ENCODE measurements at places on chromosomes 1 and 21. TPM values are rescaled to one million over a fixed set of nuclear protein-coding genes. Genes with fewer than 3 reads are reported as not detected.
A peak's percentile ranks its signal among the peaks of the same experiment; 100 is the strongest.

DNA sequence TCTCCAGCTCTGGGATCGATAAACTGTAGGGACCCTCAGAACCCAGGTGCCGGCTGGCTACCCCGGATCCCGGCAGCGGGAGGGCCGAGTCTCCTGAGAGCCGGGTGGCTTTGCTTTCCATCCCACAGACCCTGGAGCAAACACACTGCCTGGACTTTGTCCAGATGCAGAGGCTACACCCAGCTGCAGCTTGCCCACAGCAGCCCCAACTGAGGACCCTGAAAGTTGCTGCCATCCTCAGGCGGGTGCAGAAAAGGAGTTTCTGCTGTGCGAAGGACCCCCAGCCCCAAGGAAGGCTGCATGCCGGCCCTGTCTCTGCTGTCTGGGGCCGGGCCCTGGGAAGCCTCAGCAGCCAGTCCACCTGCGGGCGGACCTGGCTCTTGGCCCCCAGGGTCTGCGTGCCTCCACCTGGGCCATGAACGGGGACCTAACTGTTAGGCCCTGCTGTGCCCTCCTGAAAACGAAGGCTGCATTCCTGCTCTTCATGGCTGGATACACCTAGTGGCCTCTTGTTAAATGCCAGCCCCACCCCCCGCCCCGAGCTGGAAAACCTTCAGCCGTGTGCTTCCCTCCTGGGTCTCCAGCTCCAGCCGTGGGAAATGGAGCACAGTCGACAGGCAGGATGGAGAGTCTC lies 97.5 kb upstream of the ARHGEF16 start:
- no peaks in the 10 kb centered on the region for H3K36me3 ChIP-seq
- DNase-seq = no peak
- no peak overlapping the region for H3K27ac ChIP-seq
- H3K4me1 ChIP-seq = peaks cover 30% of the 10 kb centered on the region
- no peaks in the 10 kb centered on the region for H3K27me3 ChIP-seq

DNA sequence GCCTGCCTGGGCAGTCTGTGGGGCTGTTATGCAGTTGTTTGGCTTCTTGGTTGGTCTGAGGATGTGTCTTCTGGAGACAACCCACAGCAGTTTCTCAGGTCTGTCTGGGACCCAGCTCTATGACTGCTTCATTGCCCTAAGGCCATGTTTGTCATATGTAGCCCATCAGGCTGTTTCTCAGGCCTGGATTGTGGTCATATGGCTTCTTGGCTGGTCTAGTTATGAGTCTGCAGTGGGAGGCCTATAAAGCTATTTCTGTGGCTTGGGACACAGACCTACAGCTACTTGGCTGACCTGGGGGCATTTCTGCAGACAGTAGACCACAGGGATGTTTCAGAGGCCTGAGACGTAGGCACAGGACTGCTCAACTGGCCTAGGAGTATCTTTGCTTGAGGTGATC lies 41.5 kb downstream of the CHIA start:
- no peak overlapping the region for H3K27ac ChIP-seq
- H3K4me1 ChIP-seq = no peaks in the 10 kb centered on the region
- H3K27me3 ChIP-seq = no peaks in the 10 kb centered on the region
- DNase-seq = no peak
- H3K4me3 ChIP-seq = no peak overlapping the region
- H3K36me3 ChIP-seq = no peaks in the 10 kb centered on the region

GRCh38 chr21:15731243-15731613 lies 1.4 kb downstream of the USP25 start:
- H3K27me3 ChIP-seq = no peaks in the 10 kb centered on the region
- peak overlapping the region; percentile 89 for H3K27ac ChIP-seq
- no peak for DNase-seq
- peaks cover 17% of the 10 kb centered on the region for H3K4me1 ChIP-seq

The FGR gene
- 0.18 TPM for total RNA-seq

GRCh38 chr1:1347663-1348419 lies 1.4 kb downstream of the DVL1 start:
- H3K36me3 ChIP-seq = no peaks in the 10 kb centered on the region
- H3K4me1 ChIP-seq = peaks cover 55% of the 10 kb centered on the region
- H3K27me3 ChIP-seq = no peaks in the 10 kb centered on the region
- H3K4me3 ChIP-seq = peak overlapping the region; percentile 74
- H3K27ac ChIP-seq = peak overlapping the region; percentile 93

GRCh38 chr1:58456470-58456869 lies 90.1 kb downstream of the OMA1 start:
- DNase-seq = no peak
- H3K36me3 ChIP-seq = no peaks in the 10 kb centered on the region
- no peak overlapping the region for H3K27ac ChIP-seq
- H3K4me3 ChIP-seq = no peak overlapping the region
- no peaks in the 10 kb centered on the region for H3K27me3 ChIP-seq

The SYT14 gene
- total RNA-seq = not detected

The TNNT2 gene
- total RNA-seq = not detected

- H3K4me1 ChIP-seq = no peaks in the 10 kb centered on the region
- H3K36me3 ChIP-seq = no peaks in the 10 kb centered on the region
- H3K4me3 ChIP-seq = no peak overlapping the region
- no peak overlapping the region for H3K27ac ChIP-seq
- no peak for DNase-seq
These were observed 119.0 kb downstream of the PDE4B start for GRCh38 chr1:65911679-65912078.

- H3K4me1 ChIP-seq = no peaks in the 10 kb centered on the region
- H3K36me3 ChIP-seq = no peaks in the 10 kb centered on the region
- H3K4me3 ChIP-seq = no peak overlapping the region
- H3K27ac ChIP-seq = no peak overlapping the region
- no peaks in the 10 kb centered on the region for H3K27me3 ChIP-seq
- DNase-seq = no peak
These were observed 227.2 kb downstream of the ATG4C start for GRCh38 chr1:63010913-63011660.

DNA sequence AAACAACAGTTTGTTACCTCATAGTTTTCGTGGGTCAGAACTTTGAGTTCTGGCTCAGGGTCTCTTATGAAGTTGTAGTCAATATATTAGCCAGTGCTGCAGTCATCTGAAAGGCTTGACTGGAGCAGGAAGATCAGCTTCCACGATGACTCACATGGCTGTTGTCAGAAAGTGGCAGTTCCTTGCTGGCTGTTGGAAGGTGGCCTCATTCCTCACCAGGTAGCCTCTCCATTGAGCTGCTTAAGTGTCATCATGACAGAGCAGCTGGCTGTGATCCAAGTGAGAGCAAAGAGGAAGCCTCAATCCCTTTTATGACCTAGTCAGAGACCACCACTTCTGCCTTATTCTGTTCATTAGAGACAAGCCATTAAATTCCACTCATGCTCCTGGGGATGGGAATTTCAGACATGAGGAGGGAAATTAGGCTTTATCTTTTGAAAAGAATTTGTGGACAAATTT lies 5.6 kb downstream of the OSBPL9 start:
- peak overlapping the region; percentile 75 for H3K27ac ChIP-seq
- peak; percentile 48 for DNase-seq
- H3K4me3 ChIP-seq = no peak overlapping the region
- no peaks in the 10 kb centered on the region for H3K36me3 ChIP-seq

DNA sequence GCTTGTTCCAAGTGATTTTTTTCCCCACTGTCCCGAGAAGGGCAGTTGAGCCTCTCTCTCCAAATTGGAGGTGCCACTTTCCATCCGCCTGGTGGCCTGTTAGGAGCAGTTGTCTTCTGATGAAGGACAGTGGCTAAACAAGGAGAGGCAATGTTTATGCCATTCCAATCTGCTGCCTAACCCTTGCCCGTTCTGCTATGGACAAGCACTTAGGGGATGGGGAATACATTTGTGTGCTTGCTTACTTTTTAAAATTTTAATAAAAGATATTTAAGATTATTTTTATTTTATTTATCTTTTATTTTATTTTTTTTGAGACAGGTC lies 12.0 kb downstream of the COQ8A start:
- no peaks in the 10 kb centered on the region for H3K36me3 ChIP-seq
- no peaks in the 10 kb centered on the region for H3K27me3 ChIP-seq
- H3K4me3 ChIP-seq = no peak overlapping the region
- H3K4me1 ChIP-seq = no peaks in the 10 kb centered on the region
- H3K27ac ChIP-seq = no peak overlapping the region

The CATSPERE gene
- 0.31 TPM for total RNA-seq
